ENCODE measurements at places on chromosomes 7 and 10.

DNA sequence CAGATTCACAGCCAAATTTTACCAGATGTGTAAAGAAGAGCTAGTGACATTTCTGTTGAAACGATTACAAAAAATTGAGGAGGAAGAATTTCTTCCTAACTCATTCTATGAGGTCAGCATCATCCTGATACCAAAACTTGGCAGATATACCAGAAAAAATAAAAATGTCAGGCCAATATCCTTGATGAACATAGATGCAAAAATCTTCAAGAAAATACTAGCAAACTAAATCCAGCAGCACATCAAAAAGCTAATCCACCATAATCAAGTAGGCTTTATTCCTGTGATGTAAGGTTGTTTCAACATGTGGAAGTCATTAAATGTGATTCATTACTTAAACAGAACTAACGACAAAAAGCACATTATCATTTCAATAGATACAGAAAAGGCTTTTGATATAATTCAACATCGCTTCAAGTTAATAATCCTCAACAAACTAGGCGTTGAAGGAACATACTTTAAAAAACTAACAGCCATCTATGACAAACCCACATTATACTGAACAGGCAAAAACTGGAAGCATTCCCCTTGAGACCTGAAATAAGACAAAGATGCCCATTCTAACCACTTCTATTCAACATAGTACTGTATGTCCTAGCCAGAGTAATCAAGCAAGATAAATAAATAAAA, 807.7 kb upstream of the ZWINT start:
- DNase-seq = no peak

- DNase-seq = no peak
Observed at GRCh38 chr10:116178086-116178605, 94.9 kb downstream of the GFRA1 start.

DNA sequence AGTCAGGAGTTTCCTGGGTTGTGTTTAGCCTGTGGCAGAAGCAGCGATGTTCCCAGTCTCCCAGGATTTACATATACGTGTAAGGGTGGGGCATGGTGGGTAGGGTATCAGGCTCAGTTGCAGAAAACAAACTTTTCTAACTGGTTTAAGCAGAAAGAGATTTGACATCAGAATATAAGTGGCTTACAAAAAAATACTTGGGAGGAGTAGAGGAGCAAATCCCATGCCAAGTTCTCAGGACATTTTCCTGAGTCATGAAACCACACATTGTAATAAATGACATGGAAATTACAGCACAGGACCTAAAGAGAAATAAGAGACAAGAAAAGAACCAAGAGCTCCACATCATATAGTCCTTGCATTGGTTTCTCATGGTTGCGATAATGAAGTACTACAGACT, 26.2 kb upstream of the FRMD4A start:
- DNase-seq = no peak

GRCh38 chr10:69123306-69123746, 652 bp upstream of the VPS26A start:
- DNase-seq = no peak

- DNase-seq = no peak
Observed at GRCh38 chr7:142434666-142435167, 176.9 kb upstream of the PRSS58 start.

- DNase-seq = peak; percentile 57
Observed at GRCh38 chr10:51389415-51390321, 309.7 kb downstream of the CSTF2T start.

GRCh38 chr7:7306231-7306630, 123.9 kb downstream of the C1GALT1 start:
- DNase-seq = no peak

GRCh38 chr7:105210721-105211205, 178.0 kb downstream of the SRPK2 start:
- DNase-seq = no peak

DNA sequence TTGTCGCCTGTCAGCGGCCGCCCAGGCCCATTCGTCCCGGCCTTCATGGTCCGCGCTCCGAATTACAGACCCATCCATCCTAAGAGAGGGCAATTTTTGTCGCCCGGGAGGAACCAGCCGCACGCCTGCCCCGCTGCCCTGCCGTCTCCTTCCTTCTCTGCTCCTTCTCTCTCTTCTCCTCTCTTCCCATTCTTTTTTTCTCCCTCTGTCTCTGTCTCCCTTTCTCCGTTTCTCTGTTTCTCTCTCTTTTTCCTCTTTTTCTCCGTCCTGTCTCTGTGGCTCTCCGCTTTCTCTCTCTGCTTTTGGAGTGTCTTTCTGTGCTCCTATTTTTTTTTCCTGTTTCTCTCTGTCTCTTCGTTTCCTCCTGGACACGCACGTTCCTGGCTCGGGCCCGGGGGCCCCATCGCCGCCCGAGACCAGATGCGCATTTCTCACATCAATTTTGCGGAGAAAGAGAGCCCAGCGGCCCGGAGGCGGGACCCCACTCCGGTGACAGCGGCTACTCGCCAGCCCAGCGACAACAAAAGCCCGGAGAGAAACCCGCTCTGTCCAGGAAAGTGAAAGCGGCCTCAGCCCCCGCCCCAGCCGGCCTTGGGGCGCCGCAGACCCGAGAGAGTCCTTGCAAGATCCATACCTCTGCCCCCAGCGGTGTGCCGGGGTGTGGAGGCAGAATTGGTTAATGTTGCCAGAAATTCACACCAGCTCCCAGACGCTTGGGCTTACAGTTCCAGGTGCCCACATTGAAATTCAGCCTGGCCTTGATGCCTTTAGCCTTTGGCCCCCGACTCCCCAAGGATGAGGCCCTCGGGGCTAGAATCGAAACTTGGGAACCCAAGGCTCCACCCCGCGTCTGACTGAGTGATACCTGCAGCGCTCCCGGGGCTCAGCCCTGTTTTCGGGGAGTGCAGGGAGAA, 4.1 kb downstream of the LBX1 start:
- DNase-seq = no peak

GRCh38 chr10:71520042-71520441, 123.3 kb downstream of the CDH23 start:
- DNase-seq = no peak

GRCh38 chr10:126027692-126028091, 131.3 kb downstream of the FANK1 start:
- no peak for DNase-seq

GRCh38 chr7:6422926-6423632, 24.7 kb downstream of the DAGLB start:
- DNase-seq = no peak

DNA sequence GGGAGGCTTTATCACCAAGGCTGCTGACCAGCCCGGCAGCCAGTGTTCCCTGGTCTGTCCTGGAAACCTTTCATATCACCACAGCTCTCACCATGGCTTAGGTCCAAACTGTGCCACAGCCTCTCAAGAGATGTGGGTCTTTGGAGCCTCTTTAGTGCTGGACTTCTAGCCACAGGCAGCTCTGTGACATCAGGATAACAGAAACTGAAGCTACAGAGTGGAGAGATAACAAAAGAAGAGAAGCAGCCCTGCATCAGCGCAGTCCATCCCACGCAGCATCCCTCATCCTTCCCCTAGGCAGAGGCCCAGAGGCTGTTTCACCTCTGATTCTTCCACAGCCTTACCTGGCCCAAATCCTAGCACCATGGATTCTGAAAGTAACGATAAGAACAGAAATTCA, 187.9 kb upstream of the KMT2E start:
- no peak for DNase-seq

DNA sequence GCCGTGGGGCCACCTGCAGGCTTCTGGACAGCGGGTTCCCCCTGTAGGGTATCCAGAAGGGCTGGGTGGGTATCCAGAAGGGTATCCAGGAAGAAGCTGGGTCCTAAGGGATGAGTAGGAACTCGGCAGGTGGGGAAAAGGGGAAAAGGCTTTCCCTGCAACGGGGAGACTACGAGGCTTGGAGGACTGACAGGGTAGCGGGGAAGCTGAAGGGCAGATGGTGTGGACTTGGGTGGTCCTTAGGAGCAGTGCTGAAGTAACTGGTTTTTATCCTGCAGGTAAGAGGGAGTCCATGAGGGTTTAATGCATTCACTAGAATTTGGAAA, 525 bp downstream of the UBE2D4 start:
- DNase-seq = no peak

- DNase-seq = peak; percentile 83
Observed at GRCh38 chr10:112532189-112532588, 85.2 kb downstream of the VTI1A start.

GRCh38 chr10:90917968-90918318, 2.9 kb downstream of the ANKRD1 start:
- no peak for DNase-seq

DNA sequence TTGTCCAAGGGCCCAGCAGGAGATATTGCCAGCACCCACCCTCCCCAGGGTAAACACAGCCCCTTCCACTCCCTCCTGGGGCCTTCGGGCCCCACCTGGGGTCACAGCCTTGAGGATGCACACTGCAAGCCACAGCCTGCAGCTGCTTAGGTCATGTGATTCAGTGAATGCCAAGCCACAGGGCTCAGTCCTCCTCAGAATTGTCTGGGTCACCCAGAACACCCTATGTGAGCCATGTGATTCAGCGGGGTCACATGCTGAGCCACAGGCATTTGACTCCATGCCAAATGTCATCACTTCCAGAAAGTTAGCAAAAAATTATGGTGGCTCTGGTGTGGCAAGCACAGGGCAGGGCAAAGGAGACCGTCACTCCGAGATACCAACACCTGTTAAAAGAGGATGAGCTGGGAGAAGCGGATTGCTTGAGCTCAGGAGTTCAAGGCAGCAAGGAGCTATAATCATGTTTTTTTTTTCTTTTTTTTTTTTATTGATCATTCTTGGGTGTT, 17.2 kb upstream of the PSAP start:
- DNase-seq = no peak

GRCh38 chr7:18421297-18422002, 74.1 kb upstream of the HDAC9 start:
- DNase-seq = no peak

DNA sequence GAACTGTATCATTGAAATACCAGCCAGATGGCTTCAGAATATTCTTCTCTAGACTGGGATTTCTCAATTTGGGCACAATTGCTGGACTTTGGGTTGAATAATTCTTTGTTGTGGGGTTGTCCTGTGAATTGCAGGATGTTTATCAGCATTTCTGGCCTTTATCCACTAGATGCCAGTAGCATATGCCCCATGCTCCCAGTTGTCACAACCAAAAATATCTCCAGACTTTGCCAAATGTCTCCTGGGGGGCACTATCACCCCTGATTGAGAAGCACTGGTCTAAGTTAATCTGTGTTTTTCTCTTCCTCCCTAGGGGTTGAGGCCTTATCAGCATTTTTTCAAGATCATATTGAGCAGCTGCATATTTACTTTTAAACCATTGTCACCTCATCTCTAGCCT, 204.9 kb upstream of the SP8 start:
- no peak for DNase-seq

DNA sequence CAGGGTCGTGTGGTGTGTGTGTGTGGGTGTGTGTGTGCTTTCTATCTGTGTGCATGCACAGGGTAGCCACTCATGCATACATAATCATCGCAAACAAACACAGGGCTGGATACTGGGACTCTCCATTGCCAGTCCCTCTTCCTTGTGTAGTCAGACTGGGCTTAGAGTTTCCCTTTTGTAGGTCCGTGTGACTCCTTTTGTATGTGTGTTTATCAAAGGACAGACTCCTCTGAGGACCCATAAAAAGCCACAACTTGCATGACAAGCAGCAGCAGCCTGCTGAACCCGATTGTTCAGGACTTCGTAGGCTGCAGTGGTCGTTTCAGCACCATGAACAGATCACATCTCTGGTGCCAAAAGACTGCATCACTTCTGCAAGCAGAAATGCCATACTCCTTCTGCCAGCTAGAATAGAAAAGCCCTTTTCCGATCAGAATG, 895 bp downstream of the VSTM2A start:
- no peak for DNase-seq

- DNase-seq = no peak
Observed at GRCh38 chr10:30098629-30099028, 39.2 kb upstream of the JCAD start.

DNA sequence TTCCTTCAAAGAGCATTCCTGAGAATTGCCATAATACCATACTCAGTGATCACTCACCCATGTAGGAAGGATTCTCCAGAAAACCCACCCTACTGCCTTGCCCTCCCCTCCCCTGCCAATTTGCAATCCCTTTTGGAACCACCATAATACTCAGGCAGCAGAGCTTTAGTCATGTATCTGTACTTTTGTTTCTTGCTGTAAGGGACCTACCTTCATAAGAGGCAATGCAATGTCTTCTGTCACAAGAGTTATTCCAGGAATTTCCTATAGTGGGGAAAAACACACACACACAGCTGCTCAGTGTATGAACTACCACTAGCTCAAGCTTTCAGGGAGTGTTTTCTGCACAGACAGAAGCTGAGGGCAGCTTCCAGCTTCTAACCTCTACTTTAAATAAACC, 67.0 kb downstream of the GSAP start:
- DNase-seq = no peak
